Prostate gland (tissue), 2 donors: ENCODE measurements at places on chromosomes 16 and 17.

DNA sequence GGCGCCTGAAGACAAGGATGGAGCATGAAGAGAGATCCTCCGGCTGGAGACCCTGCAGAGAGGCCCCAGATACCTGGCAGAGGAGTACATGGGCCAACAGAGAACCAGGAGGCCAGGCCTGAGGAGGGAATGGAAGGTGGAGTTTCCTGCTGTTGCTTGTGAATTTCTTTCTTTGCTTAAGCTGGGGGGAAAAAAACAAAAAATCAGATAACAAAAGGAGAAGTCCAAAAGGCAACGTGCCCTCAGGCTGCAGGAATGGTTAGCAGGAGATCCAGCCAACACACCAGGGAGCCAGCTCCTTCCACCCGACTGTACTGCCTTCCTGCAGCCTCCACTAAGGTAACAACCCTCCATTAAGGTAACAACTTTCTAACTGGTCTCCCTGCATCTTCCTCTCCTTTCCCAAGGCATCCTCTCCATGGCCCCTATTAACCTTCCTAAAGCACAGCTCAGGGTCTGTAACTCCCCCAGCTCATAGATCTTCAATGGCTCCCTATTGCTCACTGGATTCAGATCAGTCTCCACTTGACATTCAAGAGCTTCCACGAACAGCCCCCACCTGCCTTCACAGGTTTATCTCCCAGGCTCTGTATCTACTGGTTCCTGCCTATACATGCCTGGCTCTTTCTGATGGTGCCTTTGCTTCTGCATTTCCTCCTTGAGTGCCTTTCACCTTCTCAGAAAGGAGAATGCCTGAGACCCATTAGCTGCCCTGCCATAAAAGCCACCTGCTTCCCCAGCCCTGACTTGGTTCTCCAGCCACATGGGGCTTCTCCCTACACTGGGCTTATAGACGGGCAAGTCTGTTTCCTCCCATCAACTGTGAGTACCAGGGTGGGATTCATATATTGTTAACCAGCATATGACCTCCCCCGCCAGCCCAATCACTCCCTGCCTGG, 725 bp upstream of the ARL5C start:
- DNase-seq, result no peak

DNA sequence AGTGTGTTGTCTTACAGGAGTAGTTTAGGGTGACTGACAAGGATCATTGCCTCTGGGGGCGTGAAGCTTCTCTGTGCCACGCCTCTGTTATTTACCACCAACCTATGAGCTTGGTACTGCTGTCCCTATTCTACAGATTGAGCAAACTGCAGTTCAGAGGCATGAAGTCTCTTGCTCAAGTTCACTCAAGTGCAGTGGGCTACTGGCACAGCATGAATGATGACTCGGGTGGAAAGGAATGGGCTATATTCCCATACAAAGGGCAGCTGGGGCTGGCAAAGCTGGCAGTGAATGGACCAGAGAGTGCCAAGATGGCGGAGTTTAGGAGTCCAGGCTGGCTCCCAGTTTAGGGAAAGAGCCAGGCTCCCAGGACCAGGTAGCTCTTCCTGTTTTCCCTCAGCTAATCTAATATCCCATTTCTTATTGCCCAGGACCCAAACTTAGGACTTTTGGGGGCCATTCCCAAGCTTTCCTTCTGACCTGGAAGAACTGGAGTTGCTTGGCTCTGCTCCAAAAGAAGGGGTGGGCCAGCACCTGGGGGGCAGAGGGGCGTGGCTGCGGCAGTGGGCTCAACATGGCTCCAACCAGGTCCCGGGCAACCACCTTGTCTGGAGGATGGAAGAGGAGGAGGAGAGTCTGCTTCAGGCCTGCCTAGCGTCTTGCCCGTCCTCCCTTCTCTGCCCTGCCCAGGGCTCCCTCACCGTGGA, 12.9 kb downstream of the PLK1 start:
- no peak for DNase-seq

DNA sequence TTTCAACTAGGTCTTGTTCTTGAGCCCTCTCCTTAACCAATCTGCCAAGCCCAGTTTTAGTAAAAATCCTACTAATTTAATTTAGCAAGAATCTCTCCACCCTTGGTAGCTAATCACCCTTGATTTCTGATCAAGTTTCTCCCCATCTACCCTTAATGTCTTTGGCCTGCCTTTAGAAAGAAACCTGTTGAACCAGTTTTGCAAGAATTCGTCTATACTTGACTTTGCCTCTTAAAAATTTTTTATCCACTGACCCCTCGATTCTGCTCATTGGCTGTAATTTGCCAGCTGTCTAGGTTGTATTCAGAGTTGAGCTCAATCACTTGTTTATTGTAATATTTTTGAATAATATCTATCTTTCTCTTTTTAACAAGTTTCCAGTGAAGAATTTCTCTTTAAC, 1138.5 kb downstream of the CDH11 start:
- DNase-seq, result peak; percentile 4

- no peak for DNase-seq
Observed at GRCh38 chr16:84759061-84759460, 59.3 kb downstream of the USP10 start.

DNA sequence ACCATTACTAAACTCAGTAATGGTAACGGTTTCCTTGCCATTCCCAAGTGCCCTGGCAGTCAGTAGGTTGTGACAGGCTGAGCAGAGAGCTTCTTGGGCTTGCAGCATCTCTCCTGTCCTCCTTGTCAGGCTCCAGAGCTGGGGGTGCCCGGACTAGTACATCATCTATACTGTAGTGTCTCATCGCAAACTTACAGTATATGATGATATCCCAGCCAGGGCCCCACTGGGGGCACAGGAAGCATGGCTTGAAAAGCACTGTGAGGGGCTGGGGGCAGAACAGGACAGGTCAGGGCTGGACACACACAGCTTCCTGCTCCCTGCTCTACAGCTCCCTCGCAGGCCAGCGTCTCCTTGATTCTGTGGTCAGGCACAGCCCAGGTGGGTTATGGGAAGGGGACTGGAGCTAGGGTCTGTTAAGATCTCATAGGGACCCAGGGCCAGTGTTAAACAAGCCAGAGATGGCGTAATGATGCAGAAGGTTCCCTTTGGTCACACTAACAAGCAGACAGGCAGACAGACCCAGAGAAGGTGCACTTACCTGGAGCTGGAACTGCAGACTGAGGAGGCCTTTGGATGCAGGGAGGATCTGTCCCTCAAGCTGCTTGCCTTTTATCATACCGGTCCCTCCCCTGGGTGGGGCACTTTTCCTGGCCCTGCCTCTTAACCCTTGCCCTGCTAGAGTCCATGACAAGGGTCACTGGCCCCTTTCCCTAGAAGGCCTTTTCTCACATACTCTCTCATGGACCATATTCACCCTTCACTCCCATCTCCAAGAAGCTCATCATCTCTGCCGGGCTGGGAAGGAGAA, 6.8 kb downstream of the ERAL1 start:
- DNase-seq, result no peak

DNA sequence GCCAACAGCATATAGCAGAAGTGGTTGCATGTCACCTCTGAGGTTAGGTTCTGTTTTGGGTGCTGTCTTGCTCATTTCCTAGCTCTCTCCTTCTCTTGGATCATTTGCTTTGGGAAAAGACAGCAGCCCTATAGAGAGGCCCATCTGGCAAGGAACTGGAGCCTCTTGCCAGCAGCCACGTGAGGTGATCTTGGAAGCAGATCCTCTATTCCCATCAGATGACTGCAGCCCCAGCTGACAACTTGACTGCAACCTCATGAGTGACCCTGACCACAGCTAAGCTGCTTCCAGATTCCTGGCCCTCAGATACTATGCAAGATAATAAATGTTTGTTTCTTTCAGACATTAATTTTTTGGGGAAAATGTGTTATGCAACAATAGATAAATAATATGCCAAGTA, 213.3 kb upstream of the HS3ST4 start:
- no peak for DNase-seq

DNA sequence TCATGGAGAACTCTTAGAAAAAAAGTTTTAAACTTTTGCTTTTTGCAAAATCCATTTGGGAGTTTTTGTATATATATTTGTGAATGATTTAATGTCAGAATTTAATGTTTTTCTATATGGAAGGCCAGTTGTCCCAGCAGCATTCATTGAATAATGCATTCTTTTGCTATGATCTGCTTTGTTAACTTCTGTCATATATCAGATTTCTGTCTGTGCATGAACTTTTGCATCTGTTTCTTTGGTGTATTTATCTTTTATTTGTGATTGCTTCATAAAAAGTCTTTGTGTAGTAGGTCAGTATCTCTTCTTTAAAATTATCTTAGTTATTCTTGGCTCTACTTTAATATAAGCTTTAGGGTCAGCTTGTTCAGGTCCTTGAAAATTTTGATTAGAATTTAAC, 84.2 kb downstream of the MAP2K4 start:
- no peak for DNase-seq

DNA sequence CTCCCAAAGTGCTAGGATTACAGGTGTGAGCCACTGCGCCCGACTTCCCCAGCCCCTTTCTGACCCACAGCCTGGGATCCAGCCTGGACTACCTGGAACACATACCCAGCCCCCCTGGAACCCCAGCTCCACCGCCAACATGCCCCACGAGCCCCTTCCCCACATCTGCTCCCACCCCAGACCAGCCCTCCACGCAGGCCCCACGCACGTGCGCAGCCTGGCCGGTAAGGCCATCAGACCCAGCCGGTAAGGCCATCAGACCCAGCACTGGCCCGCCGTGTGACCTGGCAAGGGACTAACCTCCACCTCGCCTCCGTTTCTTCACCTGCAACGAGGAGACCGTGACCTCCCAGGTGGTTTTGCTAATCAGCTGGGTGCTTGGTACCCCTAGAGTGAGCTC, 46.5 kb downstream of the RPH3AL start:
- no peak for DNase-seq

DNA sequence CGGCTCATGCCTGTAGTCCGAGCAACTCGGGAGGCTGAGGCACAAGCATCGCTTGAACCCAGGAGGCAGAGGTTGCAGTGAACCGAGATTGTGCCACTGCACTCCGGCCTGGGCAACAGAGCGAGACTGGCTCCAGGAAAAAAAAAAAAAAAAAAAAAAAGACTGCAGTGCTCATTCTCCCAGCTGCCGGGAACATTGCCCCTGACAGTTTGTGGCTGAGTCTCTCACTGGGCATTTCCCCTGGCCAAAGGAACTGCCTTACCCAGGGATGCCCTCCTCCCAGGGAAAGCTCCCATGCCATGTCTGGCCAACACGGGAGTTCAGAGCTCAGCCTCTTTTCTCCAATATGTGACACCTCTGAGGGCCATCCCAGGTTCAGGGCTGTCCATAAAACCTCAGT, 21.3 kb upstream of the USP10 start:
- DNase-seq, result no peak

DNA sequence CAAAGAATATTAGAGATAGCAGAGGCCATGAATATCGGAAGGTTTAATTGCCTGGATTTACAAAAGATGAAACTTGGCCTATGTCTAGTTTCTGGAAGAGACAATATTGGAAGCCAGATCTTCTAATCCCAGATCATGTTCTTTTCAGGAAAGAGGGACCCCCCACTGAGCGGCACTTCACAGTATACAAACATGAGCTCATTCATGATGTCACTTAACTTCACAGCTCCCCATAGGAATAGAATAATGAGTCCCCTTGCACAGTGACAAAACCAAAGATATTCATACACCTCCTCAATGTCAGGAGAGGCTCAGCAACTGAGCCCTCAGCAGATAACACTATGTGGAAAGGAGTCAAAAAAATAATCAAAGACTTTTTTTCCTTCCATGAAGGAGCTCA, 147.5 kb downstream of the CDH11 start:
- DNase-seq, result no peak

DNA sequence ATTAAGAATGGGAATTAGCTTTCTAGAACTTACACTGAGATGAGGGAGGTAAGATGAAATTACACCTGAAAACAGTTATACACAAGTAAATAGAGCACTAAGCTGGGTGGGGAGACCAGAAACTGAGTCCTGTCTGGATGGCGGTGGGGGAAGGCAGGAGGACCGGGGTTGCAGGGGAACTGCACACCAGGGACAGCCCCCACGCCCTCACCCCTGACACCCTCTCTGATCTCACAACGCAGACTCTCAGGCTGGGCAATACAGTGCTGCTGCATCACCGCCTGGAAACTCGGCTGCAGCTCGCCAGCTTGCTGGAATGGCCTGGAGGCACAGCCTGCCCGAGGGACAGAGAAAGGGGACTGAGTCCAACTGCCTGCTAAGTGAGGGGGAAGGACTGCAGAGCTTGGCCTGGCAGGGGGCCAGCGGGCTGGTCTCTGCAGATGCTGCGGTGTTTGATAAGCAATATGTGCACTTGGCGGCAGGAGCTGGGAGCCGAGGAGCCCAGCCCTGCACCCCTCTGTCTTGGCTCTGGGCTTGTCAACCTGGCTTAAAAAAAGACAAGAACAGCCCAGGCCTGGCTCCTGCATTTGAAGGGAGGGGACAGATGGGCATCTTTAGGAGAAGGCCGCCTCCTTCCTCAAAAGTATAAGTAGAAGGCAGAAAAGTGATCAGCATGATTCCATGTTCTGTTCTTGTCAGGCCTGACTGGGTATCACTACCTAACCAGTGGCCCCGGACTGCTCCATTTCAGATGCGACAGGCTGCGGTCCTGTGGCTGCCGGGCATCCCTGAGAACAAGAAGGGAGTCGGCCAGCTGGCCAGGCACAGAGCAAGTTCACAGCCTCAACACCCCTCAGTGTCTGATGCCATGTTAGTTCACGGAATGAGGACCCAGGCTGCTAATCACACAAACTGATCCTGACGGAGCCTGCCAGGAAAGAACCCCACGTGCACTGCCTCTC, 30.2 kb downstream of the SPHK1 start:
- no peak for DNase-seq

- DNase-seq, result no peak
Observed at GRCh38 chr17:74935585-74936469, at the start of gene OTOP3. OTOP3 (plus strand) TSS chr17:74935898; CDS start chr17:74935922, 24 bp downstream.

DNA sequence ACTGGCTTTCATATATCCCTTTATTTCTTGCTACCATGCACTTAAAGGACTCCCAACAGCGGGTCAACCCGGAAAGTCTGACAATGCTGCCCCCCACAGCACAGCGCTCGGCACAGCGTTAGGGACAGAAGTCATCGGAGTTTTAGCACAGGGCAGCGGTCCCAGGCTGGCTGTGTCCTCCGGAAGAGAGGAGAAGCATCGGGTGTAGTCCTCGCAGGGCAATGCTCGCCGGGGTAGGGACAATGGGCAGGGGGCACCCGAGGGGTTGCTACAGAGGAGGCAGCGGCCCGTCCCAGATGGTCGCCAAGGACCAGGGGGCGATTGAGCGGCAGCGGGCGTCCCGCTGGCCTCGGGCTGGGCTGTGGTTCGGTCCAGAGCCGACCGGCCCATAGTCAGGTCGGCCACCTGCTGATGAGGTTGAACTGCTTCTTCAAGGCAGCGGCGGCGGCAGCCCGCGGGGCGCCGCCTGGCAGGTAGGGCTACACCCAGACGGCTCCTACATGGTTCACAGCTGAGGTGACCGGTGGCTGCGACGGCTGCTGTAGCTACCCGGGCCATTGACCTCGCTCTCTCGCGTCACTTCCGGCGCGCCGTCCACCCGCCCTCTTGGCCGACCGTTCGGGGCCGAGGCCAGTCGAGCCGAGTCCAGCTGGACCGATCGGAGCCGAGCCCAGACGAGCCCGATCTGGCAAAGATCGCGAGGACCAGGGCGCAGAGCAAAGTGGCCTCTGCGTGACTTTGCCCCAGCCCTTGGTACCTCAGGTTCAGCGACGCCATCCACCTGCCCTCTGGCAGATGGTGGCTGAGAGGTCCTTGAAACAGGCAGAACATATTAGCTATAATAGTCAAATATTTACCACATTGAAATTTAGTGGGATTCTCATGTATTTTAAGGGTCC, 4.7 kb upstream of the LCMT1 start:
- peak; percentile 93 for DNase-seq
